Left cardiac atrium (tissue), 4 donors: ENCODE measurements at places on chromosomes 5 and 9. TPM values are rescaled to one million over a fixed set of nuclear protein-coding genes. Genes with fewer than 3 reads are reported as not detected.

DNA sequence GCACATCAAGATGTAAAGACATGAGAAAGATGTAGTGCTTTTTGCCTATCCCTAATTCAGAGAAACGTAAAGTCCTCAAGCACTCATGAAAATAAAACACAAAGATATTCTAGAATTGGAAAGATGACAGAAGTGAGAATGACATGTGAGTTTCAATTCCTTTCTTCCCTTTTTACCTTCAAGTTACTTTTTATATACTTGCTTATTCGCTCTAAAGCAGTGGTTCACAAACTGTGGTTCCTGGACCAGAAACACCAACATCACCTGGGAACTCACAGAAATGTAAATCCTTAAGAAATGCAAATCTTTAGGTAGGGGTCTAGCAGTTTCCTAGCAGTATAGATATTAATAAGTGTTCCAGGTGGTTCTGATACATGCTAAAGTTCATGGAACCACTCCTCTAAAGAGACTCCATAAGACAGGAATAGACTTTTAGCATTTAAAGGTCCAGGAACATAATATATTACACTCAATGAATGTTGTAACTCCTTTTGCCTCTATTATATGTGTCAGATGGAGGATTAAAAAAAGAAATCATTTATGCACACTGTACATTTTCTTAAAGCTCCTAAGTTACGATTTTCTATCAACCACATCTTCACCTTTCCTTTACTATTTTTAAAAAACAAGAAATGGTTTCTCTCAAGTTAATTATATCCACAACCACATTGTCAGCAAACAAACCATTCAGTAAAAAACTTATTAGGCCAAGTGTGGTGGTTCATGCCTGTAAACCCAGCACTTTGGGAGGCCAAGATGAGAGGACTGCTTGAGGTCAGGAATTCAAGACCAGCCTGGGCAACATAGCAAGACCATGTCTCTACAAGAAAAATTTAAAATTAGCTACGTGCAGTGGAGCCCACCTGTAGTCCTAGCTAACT is 39.9 kb downstream of the ERP44 start:
- DNase-seq: no peak

GRCh38 chr9:13467157-13467556 is 187.7 kb upstream of the MPDZ start:
- DNase-seq: no peak

The VDAC1 gene
- 362 TPM for total RNA-seq

The PCDHA3 gene
- total RNA-seq: 0.44 TPM

DNA sequence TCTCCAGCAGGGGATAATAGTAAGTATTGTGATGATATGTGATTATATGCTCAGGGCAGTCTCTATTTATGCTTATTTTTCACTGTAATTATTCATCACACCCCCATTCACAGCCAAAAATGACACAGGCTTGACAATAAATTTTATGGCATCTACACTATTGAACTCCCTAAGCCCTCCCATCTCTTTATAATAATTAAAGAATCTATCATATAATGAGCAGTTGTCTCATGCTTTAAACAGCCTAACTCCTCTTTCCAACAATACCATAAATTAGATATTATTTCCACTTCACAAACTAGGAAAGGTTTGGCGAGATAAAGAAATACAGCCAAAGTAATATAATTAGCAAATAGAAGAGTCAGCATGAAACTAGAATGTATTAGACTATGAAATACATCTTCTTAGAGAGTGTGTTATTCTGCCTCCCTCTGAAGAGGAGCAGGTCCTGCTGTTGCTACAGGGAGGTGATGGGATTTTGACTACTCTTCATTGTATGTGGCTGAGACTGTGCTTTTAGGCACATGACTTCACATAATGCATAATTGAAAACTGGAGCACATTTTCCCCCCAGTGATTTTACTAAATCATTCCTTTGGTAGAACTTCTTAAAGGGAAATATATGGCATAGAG is 488.8 kb downstream of the HTR1A start:
- no peak for DNase-seq

The PCDHGC3 gene
- 39.1 TPM for total RNA-seq
